ENCODE measurements at places on chromosomes 6 and 20.

- no peak for DNase-seq
Measured at GRCh38 chr6:42899871-42900270, 16.0 kb upstream of the PTCRA start.

DNA sequence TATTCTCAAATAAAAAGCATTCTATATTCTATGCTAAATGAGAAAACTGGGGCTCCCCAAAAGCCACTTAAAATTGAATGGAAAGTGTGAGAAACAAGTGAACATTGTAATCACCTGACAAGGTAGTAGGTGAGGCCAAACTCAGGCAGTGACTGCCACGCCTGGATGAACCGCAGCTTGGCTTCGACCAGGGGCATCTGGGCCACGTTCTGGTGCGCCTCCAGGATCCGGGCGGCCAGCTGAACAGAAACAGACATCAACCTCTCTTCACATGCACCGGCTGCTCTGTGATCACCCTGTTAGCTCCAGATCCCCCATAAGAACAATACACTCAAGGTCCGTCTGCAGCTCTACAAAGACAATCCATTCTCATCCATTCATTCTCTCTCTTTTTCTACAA, 30.1 kb upstream of the LRRN4 start:
- no peak for DNase-seq

DNA sequence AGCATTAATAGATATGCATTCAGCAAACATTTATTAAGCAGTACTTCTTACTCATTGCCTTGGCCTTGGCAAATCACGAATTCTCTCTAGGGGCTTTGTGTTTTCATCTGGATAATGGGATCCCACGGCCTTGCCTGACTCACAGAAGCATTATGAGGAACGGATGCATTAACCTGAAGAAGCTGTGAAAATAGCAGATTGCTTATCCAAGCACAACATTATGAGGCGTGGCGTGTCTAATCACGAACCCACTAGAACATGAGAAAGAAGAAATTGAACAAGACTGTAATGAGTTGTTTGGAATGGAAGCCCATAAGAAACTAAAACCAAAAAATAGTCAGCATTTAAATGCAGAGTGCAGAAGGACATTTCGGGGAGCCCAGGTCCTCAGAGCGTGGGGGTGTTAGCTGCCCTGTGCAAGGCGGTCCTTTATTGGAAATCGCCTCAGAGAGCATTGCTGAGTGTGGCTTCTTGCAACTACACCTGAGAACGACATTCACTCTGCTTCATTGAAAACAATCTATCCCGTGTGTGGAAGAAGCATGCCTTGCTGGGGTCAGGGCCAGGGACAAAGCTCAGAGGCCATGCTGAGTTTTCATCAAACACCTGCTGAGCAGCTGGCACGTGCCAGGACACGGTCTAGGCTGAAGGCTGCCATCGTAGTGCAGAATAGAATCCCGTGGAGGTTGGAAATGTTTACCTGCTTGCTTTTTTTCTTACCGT, 179.9 kb downstream of the ZDHHC14 start:
- no peak for DNase-seq

DNA sequence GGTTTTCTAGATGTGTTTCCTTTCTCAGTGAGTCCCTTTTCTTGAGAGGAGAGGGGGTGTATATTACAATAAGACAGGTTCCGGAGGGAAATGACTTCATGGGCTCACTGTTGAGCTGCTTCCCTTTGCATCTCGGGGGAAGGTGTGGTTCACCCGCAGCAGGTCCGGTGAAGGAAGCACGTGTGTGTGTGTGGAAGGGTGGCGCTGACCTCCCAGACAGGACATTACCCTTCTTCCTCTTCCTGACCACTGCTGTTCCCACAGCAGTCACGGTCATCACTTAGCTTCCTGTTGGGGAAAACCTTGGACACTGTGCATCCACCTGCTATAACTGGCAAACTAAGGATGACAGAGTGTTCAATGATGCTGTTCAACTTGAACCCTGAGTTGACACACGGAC, 83.6 kb downstream of the PLEKHG1 start:
- DNase-seq: no peak

GRCh38 chr20:10536531-10536930, 101.4 kb downstream of the SLX4IP start:
- DNase-seq: no peak

DNA sequence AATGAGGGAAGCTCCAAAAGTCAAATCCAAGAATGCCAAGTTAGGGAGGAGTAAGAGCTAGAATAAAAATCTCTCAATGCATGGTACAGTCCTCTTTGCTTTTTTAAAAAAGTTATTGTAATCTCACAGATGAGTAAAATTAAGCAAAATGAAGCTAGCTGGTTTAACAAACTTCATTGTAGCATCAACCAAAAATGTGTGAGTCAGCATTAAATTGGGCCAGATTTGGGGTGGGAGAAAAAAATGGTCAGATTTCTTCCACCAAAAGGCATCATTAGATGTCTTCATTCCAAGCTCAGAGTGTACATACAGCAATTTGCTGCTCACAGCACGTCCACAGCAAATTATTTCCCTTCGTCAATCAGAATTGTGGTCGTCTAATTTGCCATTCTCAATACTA, 441.5 kb upstream of the FLRT3 start:
- no peak for DNase-seq

- no peak for DNase-seq
Measured at GRCh38 chr6:118215269-118215668, 308.2 kb downstream of the SLC35F1 start.

DNA sequence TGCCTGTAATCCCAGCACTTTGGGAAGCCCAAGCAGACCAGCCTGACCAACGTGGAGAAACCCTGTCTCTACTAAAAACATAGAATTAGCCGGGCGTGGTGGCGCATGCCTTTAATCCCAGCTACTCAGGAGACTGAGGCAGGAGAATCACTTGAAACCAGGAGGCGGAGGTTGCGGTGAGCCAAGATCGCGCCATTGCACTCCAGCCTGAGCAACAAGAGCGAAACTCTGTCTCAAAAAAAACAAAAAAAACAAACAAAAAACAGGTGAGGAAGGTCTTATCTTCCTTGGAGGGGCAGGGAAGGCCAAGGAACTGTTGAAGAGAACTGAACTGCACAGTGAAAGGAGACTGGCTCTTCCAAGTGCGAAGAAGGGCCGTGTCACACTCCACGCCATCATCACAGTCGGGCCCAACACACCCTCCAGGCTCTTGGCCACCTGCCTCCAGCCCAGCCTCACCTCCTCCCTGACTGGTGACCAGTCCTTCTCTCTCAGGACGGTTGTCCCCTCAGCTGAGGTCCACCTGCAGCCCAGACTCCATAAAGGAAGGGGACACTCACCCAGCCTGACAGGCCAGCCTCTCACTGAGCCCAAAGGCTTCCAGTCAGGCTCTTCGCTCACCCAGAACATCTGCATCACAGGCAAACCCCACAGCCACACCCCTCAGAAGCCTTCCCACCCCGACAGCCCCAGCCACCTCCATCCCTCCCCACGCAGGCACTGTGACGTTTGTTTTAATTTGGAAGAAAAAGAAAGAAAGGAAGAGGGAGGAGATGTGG, 4.1 kb downstream of the ZC3H12D start:
- no peak for DNase-seq

DNA sequence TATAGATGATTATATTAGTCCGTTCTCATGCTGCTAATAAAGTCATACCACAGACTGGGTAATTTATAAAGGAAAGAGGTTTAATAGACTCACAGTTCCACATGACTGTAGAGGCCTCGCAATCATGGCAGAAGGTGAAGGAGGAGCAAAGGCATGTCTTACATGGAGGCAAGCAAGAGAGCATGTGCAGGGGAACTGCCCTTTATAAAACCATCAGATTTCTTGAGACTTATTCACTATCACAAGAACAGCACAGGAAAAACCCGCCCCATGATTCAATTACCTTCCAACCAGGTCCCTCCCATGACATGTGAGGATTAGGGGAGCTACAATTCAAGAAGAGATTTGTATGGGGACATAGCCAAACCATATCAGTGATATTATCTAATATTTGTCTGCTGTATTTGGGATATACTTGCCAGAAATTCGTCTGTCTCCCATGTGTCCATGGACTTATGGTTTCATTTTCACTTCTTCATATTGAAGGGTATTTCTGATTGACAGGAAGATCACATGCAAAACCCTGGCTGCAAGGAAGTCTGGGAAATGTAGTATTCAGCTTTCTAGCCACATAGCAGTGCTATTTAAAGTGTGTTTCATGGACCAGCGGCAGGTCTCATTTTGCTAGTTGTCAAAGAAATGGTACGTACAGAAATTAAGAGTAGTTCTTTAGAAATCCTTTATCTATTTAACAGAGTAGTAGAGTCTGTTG, 50.5 kb upstream of the PAK5 start:
- no peak for DNase-seq

GRCh38 chr6:45946352-45946751, 69.3 kb downstream of the CLIC5 start:
- no peak for DNase-seq

DNA sequence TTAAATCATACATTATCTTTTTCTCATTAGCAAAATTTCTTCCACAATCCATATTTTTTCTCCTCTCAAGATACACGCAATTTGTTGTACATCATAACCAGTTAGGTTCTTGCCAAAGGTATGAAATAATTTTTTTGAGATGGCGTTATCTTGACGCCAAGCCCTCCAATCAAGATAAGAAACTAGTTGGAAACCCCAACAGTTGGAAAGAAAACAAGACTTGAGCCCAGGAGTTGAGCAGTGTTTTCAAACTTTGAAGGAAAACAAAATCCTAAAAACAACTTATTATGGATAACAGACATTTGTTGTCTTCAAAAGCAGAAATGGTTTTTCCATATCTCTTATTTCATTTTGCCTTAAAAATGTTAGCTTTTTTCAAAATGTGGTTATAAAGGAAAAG, 184.8 kb downstream of the SLC24A3 start:
- no peak for DNase-seq
